BJ (cell line): ENCODE measurements at places on chromosomes 16 and 17.

DNA sequence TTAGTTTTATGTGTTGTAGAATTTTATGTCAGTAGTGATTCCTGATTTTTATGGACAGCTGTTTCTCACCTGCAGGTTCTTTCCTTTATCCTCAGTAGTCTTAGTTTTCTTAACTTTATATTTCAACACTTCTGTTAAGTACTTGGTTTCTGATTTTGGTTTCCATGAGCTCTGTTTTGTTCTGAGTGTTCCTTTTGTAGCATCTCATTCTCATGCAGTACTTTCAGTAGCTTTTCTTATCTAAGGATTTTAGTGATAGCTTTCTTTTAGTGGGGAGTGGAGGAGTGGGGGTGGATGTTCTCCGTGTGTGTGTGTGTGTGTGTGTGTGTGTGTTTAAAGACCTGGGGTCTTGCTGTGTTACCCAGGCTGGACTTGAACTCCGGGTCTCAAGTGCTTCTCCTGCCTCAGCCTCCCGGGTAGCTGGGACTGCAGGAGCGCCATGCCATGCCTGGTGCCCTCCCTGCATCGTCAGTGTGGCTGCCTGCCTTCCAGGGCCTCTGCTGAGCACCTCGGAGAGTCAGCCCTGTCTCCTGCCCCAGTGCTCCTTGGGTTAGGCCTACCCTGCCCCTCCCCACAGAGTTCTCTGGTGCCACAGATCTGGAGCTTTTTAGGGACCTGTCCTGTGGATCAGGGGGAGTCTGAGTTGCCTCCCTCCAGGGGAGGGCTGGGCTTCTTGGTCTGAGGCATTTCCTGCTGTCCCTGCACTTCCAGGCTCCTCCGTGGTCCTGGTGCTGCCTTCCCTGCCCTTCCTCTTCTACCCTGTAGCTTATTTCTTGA, 4.3 kb upstream of the ZNF750 start:
- no peak for DNase-seq

DNA sequence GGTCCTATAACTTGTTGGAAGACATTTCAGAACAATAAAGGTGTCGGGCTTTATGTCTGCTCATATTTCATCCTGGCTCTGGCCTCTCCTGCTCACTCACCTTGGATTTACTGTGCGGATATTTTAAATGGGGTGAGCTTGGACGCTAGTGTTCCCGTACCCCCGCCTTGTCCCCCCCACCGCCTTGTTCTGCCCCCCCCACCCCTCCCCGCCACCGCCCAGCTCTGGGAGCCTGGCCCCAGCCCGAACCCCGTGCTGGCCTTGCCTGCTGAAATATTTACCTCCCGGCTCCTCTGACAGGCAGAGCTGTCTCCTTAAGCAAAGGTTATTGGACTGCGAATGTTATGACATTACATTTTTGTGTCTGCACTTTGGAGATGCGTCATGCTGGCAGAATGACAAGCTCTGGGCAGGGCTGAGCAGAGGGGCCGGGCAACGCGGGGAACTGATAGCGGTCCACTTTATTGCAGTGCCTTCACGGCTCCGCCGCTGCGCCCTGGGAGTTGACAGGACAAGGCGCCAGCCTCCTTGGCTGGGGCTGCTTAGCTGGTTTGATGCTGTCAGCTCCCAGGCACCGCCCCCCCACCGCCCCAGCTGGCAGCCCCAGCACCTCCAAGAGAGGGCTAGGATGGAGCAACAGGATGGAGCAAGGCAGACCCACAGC, 222.5 kb upstream of the GSE1 start:
- DNase-seq, result peak; percentile 70

DNA sequence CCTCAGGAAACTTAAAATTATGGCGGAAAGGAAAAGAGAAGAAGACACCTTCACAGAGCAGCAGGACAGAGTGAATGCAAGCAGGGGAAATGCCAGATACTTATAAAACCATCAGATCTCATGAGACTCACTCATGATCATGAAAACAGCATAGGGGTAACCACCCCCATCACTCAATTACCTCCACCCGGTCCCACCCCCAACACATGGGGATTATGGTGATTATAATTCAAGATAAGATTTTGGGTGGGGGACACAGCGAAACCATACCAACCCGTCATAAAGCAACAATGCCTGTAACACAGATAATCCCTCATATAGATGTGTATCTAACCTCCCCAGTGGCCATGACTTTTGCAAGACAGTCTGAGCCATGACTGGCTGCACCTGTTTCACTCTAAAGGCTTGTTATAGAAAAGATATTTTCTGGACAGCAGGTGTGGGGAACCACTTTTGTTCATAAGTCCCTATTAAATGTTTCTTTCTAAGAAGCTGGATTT, 7.0 kb upstream of the GSDMA start:
- DNase-seq, result no peak

- no peak for DNase-seq
These were observed 32.9 kb downstream of the DYNLRB2 start for GRCh38 chr16:80573700-80574120.

DNA sequence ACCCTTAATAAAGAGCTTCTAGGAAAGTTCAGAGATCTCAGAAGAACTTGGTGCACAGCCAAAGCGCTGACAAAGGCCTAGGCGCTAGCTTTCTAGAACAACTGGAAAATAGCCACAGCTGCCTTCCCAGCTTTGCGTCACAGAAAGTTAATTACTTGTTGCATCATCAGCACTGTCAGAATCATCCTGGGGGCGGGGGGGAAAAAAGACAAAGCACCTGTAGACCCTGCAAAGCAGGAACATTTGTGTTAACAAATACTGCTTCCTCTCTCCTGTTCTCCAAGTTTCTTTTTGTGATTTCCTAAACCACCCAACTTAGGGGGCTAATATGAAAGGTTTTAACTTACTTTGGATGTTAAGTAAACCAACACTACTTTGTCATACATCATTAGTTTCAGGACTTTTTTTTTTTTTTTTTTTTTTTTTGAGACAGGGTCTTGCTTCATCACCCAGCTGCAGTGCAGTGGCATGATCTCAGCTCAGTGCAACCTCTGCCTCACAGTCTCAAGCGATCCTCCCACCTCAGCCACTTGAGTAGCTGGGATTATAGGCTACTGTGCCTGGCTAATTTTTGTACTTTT, 4.8 kb upstream of the AARSD1 start:
- DNase-seq, result no peak

GRCh38 chr16:68310437-68310773, 341 bp downstream of the SLC7A6OS start:
- DNase-seq, result no peak

- DNase-seq, result no peak
These were observed 228.9 kb upstream of the TNRC6C start for GRCh38 chr17:77729587-77729986.

- DNase-seq, result no peak
These were observed 15.7 kb downstream of the SLC6A4 start for GRCh38 chr17:30219833-30220232.

- DNase-seq, result no peak
These were observed 148.2 kb downstream of the SNX11 start for GRCh38 chr17:48255759-48256158.

GRCh38 chr16:9119795-9120194, 28.4 kb downstream of the HAPSTR1 start:
- DNase-seq, result peak; percentile 77

GRCh38 chr17:28878158-28878910, 19.2 kb downstream of the FLOT2 start:
- DNase-seq, result no peak

DNA sequence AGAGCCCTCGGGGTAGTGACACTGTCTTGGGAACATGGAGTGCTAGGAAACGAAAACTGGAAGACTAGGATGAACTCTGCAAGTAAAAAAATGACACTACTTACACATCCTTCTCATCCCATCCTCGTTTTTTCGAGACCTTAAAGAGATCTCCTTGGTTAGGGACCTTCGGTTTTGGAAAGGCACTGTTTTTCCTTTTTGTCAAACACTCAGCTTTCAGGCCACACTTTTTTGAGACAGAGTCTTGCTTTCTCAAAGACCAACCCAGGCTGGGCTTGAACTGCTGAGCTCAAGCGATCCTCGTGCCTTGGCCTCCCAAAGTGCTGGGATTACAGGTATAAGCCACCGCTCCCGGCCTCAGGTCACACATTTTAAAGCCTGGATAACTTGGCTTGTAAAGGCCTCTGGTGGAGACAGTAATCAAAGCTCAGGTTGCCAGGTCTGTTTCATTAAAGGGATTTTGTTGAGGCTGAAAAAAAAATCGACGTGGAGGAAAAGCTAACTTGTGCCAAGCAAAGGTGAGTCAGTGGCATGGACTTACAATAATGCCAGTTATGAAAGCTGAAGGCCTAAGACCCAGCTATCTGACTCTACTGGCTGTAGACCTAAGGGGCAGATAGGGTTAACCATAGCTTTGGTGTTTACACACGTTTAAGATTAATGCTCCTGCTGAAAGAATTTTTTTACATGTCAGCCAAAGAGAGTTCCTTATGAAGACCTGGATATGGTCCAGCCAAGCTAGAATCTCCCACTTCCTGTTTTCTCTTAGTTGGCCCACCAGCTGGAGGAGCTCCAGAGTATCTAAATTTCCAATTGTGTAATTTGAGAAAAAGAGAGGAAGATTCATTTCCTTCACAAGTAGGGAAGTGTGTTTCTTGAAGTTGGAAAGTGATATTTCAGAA, 823 bp downstream of the NBR1 start:
- DNase-seq, result peak; percentile 77

GRCh38 chr16:54447576-54448440, 161.2 kb upstream of the IRX3 start:
- no peak for DNase-seq

DNA sequence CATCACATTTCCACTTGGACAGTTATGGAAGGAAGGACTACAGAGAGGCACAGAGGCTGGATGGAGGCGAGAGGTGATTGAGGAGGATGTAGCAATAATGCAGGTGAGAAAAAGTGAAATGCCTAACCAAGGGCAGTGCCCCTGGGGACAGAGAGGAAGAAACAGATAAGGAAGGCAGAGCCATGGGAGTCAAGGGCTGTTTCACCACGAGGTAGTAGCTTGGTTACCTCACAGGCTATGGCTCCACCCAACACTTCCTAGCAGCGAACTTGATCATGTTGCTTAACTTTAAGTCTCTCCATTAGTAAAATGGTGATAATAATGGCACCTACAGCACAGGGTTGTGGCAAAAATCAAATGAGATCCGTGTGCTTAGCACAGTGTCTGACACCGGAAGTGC, 83.9 kb downstream of the YPEL2 start:
- DNase-seq, result no peak

DNA sequence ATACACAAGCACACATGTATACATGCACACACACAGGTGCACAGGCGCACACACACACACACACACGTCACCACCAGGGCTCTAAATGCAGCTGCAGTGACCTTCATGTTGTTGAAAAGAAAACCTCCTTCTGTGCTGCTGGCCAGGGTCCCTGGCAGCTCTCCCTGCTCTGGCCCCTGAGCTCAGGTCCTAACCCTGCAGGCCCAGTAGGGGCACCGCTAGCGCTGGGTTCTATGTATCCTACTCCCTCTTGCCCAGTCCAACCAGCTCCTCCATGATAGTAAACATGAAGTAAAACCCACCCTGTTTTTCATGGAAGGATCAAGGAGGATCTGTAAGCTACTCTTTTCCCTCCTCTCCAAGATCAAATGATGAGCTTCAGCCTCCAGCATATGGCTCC, 172.8 kb downstream of the RBFOX3 start:
- DNase-seq, result no peak

DNA sequence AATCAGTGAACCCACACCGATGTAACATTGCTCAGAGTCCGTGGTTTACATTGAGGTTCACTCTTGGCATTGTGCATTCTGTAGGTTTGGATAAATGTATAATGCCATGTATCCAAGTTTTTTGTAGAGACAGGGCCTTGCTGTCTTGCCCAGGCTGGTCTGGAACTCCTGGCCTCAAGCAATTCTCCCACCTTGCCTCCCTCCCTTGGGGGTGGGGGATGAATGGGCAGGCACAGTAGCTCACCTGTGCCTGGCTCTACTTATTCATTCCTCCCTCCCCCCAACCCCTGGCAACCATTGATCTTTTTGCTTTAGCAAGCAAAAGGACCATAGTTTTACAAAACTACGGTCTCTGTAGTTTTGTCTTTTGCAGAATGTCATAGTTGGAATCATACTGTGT, 181.4 kb downstream of the SPECC1 start:
- DNase-seq, result no peak

- no peak for DNase-seq
These were observed 20.6 kb upstream of the PIK3R6 start for GRCh38 chr17:8887834-8888703.

- no peak for DNase-seq
These were observed 12.8 kb downstream of the DNAH9 start for GRCh38 chr17:11610999-11611566.

DNA sequence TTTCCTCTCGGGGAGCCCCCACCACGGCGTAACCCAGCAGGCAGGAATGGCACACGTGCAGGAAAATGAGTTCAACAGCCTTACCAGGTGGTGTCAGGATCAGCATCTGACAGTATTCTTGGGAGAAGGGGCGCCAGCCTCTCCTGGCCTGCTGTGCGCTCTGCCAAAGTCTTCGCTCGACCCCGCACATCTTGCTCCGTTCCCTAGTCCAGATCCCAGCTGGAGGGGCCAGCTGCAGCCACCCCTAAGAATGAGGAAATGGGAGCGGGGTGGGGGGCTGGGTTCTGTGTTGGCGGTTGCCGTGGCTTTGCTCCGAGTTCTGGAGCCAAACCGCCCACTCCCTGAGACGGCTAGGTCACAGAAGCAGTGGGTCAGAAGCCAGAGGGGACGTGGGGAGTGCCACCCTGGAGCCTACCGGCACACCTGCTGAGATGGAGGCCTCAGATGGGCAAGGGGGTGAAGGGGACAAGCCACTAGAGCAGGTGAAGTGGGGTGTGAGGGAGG, at the start of gene CHCT1:
Gene CHCT1 (plus strand): TSS at position 328 of the 504 bp plus-strand sequence. CDS start 104 bp downstream, at position 432.
- no peak for DNase-seq

- no peak for DNase-seq
These were observed 45.0 kb downstream of the SCNN1G start for GRCh38 chr16:23227529-23227928.

DNA sequence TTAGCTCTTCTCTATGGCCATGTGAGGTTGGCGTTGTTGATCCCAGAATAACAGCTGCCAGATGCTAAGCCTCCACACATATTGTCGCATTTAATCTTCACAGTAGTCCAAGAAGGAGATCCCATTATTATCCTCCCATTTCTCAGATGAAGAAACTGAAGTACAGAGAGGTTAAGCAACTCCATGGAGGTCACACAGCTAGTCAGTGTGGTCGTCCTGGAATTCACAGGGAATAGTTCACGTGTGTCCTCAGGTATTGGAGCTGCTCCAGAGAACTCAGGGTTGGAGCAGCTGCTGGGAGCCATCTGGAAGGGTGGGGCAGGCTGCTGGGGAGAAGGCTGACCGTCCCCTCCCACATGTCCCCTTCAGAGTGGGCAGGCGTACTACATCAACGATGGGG, 19.5 kb downstream of the SDR42E2 start:
- no peak for DNase-seq

DNA sequence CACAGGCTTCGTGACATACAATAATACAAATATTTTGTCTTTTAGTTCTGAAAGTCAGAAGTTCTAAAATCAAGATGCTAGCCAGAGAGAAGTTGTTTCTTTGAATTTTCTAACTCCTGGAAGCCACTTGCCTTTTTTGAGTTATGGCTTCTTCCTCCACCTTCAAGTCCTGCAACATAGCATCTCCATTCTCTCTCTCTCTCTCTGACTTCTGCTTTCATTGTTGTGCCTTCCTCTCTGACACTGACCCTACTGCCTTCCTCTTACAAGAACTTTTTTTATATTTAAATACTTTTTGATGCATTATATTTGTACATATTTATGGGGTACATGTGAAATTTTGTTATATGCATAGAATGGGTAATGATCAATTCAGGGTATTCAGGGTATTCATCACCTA, 205.9 kb downstream of the MAP2K6 start:
- no peak for DNase-seq
